ENCODE measurements at places on chromosomes 6 and 20.

DNA sequence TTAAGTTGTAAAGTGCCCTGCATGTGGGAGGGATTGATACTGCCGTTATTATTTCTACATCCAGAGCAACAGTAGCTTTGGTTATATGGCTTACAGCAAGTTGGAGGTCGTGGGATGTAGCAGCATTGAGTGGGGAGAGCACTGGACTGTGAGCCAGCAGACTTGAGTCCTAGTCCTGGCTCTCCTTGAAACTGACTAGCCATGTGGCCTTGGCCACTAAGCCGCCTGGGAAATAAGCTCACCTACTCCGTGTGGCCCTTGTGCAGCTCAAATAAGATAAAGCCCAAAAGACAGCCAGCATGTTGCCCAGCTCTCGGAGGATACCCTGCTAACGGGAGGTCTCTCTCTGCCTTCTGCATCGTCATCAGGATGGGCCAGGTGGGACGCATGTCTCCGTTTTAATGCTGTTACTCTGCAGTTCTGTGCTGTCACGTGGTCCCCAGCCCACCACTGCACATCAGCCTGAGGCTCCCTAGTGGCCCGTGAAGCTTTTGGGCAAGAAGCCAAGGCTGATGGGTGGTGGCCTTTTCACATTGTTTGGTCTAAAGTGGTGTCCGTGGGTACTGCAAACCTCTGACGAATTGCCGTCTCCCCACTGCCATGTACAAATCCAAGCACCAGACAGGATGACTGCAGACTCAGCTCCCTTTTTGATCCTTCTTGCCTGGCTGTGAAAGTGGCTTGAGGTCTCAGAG is 7.9 kb downstream of the EPB41L1 start:
- no peak for DNase-seq

- no peak for DNase-seq
Observed at GRCh38 chr6:1860756-1861348, 251.1 kb downstream of the FOXC1 start.

- DNase-seq, result no peak
Observed at GRCh38 chr6:142285235-142286087, 16.3 kb upstream of the ADGRG6 start.

GRCh38 chr20:9918348-9918747 is 79.5 kb upstream of the PAK5 start:
- no peak for DNase-seq

DNA sequence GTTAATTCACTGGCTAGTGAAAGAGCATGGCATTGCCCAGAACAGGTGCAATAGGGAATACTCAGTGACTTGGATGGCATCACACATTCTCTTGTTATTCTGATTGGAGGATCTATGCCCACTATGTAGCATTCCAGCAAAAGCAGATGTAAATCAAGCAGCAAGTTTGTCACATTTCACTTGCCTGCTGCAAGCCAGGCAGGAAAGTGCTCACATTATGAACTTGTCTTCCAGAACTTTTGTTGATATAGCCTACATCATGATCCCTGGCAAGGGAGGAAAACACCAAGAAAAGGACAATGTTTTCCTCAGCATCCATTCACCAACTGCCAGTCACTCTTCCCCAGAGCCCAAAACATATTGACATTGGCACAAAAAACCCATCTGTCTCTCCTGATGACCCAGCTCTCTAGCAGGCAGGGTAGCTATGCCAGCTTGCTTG is 77.8 kb downstream of the ARHGAP18 start:
- DNase-seq, result no peak

GRCh38 chr20:23021951-23022350 is 13.2 kb upstream of the SSTR4 start:
- DNase-seq, result no peak

DNA sequence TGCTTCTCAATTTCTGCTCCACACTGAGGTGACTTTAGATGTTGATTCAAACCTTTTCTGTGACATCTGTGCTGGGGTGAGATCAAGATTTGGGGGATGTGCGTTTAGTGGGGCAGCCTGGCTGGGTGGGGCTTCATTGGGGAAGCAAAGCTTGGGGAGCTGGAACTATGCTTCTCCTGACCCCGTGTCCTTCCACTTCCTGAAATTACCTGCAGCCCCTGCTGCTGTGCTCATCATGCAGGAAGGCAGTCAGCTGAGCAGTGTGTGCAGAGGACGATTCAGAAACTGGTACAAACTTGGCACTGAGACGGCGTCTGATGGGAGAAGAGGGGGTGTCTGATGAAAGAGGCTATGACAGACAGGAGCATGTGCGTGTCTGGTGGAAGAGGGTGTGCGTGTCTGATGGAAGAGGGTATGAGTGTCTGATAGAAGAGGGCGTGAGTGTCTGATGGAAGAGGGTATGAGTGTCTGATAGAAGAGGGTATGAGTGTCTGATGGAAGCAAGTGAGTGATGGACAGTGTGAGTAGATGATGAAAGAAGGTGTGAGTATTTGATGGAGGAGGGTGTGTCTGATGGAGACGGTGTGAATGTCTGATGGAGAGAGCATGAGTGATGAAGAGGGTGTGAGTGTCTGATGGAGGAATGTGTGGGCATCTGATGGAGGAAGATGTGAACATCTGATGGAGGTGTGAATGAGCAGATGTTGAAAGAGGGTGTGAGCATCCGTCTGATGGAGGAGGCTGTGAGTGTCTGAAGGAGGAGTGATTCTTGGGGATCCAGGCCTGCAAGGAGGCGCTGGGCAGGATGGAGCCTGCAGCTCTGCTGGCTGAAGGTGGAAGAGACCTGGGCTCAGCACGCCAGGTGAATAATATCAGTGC is 103.4 kb downstream of the SYCP2 start:
- DNase-seq, result no peak

DNA sequence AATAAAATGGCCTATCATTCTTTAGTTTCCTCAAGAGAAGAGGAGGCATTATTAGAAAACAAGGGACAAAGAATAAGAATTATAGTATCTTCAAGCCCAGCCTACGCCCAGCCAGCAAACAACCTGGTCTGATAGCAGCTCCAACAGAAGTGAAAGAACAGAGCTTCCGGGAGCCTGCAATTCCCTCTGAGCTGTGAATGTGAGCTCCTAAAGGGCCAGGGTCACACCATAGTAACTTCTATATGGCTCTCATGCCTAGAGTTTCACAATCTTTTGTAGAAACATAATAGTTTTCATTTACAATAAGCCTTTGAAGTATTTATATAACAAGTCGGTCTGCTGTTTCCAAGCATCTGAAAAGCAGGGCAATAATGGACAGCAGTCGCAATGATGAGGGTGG is 116.5 kb downstream of the SMLR1 start:
- DNase-seq, result no peak

GRCh38 chr20:16714751-16715150 is 15.1 kb upstream of the SNRPB2 start:
- DNase-seq, result no peak

DNA sequence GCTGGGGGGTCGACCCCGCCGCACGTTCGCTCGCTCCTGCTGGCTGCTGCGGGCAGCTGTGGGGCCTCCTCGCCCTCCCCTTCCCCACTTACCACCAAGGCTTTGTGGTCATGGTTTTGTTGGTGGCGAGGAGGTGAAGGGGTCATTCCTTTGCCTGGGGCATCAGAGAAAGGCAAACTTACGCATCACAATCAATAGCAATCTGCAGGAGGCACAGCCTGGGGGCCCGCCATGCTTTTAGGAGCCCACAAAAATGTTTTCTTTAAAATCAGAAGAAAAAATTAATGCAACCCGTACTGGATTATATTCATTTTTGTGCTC is 137.0 kb downstream of the IMPG1 start:
- no peak for DNase-seq

GRCh38 chr6:43125119-43125518 is 46.0 kb upstream of the SRF start:
- DNase-seq, result no peak

GRCh38 chr6:17212546-17213371 is 68.4 kb upstream of the RBM24 start:
- DNase-seq, result no peak

DNA sequence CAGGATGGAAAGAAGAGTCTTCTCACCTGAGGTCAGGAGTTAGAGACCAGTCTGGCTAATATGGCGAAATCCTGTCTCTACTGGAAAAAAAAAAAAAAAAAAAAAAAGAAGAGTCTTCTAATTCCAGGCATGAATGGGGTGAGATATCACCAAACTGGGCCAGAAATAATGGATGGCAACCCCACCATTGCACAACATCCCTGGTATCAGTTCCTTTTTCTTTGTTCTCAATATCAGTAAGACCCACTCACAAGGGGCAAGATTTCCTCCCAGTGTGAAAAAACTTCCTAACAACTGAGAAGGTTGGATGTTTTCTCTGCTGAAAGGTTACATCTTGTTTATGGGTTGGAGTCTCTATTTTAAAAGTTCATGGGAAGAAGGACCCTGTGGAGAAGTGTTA is 23.6 kb upstream of the NR2E1 start:
- DNase-seq, result no peak

DNA sequence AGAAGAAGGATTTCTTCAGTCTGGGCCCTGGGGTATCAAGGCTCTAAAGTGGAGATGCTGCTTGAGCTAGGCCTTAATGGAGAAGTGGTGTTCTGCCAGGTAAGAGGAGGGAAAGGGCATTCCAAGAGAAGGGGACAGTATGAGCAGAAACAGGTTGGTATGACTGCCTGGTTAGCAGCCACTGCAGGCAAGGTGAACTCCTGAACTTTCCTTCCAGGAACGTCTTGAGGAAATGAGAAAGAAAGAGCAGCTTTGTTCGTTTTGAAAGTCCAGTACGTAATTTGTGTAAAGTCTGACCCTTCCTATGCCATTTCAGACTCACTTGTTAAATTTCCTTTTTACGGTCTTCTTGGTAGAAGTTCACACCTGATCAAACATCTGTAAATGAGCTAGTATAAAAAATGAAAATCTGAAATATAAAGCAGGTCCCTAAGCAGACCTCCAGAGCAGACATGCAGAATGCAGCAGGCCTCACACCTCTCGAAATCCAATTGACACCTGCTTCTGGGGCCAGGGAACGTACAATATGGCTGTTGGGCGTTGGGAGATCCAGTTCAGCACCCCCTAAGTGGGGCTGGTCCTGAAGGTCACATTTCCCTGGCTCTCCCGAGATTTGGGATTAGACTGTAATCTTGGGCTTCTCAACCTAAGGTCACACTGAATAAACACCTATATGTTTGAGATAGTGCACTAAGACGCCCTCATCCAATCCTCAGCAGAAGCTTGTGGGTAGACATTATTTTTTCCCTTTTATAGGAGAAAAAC is 33.6 kb downstream of the MYLK4 start:
- DNase-seq, result no peak

GRCh38 chr6:43717822-43718221 is 30.2 kb upstream of the MRPS18A start:
- DNase-seq, result no peak

DNA sequence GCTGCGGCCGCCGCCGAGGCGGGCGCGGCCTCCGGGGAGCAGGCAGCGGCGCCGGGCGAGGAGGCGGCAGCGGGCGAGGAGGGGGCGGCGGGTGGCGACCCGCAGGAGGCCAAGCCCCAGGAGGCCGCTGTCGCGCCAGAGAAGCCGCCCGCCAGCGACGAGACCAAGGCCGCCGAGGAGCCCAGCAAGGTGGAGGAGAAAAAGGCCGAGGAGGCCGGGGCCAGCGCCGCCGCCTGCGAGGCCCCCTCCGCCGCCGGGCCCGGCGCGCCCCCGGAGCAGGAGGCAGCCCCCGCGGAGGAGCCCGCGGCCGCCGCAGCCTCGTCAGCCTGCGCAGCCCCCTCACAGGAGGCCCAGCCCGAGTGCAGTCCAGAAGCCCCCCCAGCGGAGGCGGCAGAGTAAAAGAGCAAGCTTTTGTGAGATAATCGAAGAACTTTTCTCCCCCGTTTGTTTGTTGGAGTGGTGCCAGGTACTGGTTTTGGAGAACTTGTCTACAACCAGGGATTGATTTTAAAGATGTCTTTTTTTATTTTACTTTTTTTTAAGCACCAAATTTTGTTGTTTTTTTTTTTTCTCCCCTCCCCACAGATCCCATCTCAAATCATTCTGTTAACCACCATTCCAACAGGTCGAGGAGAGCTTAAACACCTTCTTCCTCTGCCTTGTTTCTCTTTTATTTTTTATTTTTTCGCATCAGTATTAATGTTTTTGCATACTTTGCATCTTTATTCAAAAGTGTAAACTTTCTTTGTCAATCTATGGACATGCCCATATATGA is 3.2 kb downstream of the MARCKS start:
- DNase-seq, result no peak

DNA sequence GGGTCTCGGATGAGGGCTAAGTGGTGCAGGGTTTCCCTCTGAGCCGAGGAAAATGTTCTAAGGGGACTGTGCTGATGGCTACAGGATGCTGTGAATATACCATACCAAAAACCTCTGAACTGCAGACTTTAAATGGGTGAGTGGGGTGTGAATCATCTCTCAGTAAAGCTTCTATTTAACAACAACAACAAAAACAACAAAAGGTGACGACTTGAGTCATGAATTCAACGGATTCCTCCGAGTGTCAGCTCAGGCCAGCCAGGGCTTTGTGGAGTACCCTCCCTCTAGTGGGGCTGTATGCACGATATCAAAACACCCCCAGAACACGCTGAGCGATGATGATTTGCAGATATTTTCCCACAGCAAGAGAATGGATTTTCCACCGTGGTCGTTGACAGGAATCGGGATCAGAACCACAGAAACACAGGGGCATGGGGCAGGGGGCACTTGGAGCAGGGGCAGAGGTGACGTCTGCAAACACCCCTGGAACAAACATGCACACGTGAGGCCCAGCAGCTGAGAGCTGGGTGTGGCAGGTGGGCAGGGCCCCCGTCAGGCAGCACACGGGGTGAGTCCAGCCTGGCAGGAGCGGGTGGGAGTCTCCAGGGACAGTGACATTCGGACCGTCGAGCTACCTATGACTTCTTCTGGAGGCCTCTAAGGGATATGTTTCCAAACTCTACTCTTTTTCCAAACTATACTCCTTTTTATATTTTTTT is 38.6 kb downstream of the SLC2A4RG start:
- no peak for DNase-seq

GRCh38 chr6:158561938-158562337 is 2.0 kb downstream of the TMEM181 start:
- DNase-seq, result no peak

DNA sequence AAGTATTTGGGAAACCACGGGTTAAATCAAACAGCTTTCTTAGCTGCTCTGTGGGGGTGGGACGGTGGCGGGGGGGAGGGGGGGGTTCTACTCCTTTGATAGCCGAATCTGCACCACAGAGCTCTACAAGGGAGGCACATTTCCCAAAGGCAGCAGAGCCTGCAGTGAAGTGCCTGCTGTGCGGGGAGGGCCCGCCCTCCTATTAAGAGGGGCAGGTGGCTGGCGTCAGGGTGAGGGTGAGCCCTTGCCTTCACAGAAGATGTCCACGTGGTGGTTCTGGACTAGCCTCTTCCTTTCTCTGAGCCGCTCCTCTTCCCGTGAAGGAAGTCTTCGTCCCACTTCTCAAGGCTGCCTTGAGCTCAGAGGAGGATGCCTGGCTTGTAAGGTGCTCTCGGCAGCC is 174.9 kb upstream of the THBS2 start:
- DNase-seq, result no peak

- no peak for DNase-seq
Observed at GRCh38 chr20:21396599-21397340, 556 bp downstream of the NKX2-4 start.

- no peak for DNase-seq
Observed at GRCh38 chr20:14612391-14612790, 275.0 kb upstream of the FLRT3 start.

GRCh38 chr6:21533678-21534077 is 59.9 kb upstream of the SOX4 start:
- DNase-seq, result no peak

- DNase-seq, result no peak
Observed at GRCh38 chr6:161436106-161436876, 162.4 kb upstream of the AGPAT4 start.

- no peak for DNase-seq
Observed at GRCh38 chr6:39908838-39909583, 25.3 kb downstream of the MOCS1 start.

Measured in stimulated activated CD8-positive, alpha-beta memory T cell treated with anti-CD3 and anti-CD28 coated beads, Interleukin-7, amount 100 ng/mL, for 4 hours (primary cell).